ENCODE measurements at places on chromosomes 5 and 9. TPM values are rescaled to one million over a fixed set of nuclear protein-coding genes. Genes with fewer than 3 reads are reported as not detected.

GRCh38 chr5:169626779-169627178 lies 10.3 kb upstream of the DOCK2 start:
- no peak for ATAC-seq

GRCh38 chr5:17192191-17192590 lies 25.2 kb upstream of the BASP1 start:
- ATAC-seq = no peak

GRCh38 chr5:156647034-156647451 lies 203.1 kb upstream of the PPP1R2B start:
- no peak for ATAC-seq

DNA sequence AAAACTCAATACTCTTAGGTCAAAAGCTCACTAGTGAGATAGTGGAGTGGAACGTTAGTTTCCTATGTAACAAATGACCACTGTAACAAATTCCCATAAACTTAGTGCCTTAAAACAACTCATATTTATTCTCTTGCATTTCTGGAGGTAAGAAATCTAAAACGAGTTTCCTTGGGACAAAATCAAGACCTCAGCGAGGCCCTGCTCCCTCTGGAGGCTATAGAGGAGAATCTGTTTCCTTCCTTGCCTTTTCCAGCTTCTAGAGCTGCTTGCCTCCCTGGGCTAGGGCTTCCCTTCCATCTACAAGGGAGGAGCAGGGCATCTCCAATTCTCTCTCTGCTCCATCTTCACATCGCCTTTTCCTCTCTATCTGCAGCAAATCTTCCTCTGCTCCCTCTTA lies 32.0 kb downstream of the SEMA5A start:
- no peak for ATAC-seq

- no peak for ATAC-seq
Measured at GRCh38 chr5:154238776-154239481, 48.4 kb downstream of the GALNT10 start.

DNA sequence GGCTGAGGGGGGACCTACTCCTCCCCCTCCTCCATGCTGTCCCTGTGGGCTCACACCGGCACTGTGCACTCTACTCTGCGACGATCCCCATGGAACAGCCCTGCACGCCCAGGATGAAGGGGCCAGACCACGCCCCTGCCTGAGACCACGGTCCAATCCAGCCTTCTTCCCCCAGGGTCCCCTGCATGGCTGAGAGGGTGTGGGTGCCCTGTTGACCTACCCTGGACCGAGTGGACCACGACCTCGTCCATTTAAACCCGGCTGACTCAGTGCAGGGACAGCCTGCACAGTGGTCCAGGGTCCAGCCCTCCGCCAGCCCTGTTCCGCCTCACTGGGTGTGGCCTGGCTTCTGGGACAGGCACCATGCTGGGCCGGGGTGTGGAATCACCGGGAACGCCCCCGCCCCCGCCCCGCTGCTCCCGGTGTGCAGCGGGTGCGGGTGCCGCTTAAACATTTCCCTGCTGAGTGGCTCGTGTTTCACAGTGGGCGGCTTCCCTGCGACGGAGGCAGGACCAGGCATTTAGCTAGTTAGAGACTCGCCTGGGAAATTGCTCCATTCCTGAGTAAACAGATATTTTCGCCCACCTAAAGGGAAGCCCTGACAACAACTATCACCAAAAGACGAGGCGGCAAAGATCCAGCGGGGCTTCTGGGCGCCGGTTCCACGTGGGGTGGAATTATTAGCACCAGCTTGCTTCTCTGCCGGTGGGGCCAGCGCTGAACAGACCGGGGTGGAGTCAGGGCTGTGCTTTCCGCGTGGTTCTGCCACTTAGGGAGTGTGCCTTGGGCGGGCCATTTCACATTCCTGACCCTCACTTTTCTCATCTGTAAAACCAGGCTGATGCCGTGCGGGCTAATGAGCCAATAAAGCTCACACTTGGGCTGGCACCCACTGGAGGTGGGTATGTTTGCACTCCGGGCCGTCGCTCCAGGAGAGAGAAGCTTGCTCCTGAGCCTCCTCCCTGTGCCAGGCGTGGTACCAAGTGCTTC lies 22.6 kb downstream of the DBH start:
- peak; percentile 51 for ATAC-seq

- ATAC-seq = peak; percentile 69
Measured at GRCh38 chr5:9498541-9499497, 47.1 kb downstream of the SEMA5A start.

DNA sequence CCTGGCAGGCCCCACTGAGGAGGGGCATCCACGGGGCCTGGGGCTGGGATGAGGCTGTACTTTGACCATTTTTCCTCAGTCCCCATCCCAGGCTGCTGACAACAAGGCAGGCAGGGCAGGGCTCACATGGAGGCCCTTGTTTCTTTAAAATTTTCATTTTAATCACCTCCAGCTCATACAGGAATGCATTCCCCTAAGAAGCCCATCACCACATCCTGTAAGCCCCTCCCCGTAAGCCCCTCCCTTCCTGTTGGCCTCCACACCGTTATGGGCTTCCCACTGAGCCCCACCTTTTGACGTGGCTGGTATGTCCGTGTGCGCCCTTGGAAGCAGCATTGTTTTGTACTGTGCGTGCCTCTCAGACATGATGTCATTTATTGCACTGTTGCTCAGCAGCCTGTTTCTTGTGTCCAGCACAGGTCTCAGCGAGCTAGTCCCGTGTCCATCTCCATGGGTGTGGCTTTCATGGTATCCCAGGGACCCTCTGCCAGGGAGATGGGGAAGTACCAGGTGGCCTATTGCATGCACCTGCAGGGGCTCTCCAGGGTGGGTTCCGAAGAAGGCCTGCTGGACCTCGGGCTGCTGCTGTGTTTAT lies 22.4 kb downstream of the PHF2 start:
- ATAC-seq = no peak

TLN1 gene
- total RNA-seq = 84.6 TPM

All from esophagus mucosa (tissue), 1 donor.